Colonic mucosa (tissue), 4 donors: ENCODE measurements at places on chromosomes 3 and 15. TPM values are rescaled to one million over a fixed set of nuclear protein-coding genes. Genes with fewer than 3 reads are reported as not detected.

PPM1M gene
- total RNA-seq = 8.1 TPM

C3orf49 gene
- not detected for total RNA-seq

P2RY12 gene
- 0.72 TPM for total RNA-seq

CELF6 gene
- total RNA-seq = 0.93 TPM

KIF9 gene
- total RNA-seq = 13.4 TPM

MUSTN1 gene
- total RNA-seq = 3.2 TPM

HRG gene
- 0.25 TPM for total RNA-seq

ATP6V1A gene
- 93.4 TPM for total RNA-seq
